ENCODE measurements at places on chromosomes 12 and 14.

DNA sequence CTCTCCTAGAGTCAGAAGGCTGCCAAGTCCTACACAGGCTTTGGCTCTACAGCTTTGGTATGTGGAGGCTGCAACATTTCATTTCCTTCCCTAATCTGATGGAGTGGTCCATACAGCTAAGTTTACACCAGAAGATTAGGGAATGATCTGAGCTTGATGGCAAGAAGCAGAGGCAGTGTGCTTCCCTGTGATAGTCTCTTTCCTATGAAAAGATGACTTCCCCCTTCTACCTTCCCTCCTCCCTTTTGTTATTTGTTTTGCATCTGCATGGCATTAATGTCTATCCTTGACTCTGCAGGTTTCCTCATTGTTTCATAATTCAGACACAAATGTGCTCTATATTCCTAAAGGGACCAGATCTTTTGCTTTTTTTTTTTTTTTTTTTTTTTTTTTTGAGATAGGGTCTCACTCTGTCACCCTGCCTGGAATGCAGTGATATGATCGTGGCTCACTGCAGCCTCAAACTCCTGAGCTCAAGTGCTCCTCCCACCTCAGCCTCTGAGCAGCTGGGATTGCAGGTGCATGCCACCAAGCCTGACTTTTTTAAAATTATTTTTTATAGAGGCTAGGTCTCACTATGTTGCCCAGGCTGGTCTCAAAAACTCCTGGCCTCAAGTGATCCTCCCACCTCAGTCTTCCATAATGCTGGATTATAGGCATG, 76.3 kb downstream of the GRIP1 start:
- no peak overlapping the region for H3K27ac ChIP-seq
- no peaks in the 10 kb centered on the region for H3K36me3 ChIP-seq
- no peak for DNase-seq
- H3K4me3 ChIP-seq, result no peak overlapping the region

DNA sequence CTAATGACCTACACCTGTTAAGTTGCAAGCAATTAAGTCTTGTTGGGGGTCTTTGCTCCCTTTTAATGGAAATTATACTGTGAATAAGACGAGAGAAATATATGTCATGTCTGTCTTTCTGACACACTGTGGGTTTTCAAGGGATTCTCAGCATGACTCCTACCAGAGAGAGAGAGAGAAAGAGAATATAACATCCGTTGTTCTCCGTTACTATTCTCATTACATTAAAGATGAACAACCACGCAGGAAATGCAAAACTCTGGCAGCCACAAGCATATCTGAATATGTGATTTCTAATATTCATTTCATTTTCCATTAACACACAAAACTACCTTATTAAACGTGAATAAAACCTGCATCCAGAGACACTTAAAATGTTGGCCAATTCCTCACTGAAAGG, 67.3 kb upstream of the EGLN3 start:
- H3K4me3 ChIP-seq, result peak overlapping the region; percentile 82
- H3K4me1 ChIP-seq, result peaks cover 39% of the 10 kb centered on the region
- H3K36me3 ChIP-seq, result peaks cover 6% of the 10 kb centered on the region
- H3K27me3 ChIP-seq, result no peaks in the 10 kb centered on the region
- H3K27ac ChIP-seq, result peak overlapping the region; percentile 93

- no peak overlapping the region for H3K4me3 ChIP-seq
- DNase-seq, result no peak
- H3K27ac ChIP-seq, result no peak overlapping the region
- no peaks in the 10 kb centered on the region for H3K4me1 ChIP-seq
- H3K36me3 ChIP-seq, result no peaks in the 10 kb centered on the region
Measured at GRCh38 chr14:99650189-99650588, 5.3 kb downstream of the HHIPL1 start.

DNA sequence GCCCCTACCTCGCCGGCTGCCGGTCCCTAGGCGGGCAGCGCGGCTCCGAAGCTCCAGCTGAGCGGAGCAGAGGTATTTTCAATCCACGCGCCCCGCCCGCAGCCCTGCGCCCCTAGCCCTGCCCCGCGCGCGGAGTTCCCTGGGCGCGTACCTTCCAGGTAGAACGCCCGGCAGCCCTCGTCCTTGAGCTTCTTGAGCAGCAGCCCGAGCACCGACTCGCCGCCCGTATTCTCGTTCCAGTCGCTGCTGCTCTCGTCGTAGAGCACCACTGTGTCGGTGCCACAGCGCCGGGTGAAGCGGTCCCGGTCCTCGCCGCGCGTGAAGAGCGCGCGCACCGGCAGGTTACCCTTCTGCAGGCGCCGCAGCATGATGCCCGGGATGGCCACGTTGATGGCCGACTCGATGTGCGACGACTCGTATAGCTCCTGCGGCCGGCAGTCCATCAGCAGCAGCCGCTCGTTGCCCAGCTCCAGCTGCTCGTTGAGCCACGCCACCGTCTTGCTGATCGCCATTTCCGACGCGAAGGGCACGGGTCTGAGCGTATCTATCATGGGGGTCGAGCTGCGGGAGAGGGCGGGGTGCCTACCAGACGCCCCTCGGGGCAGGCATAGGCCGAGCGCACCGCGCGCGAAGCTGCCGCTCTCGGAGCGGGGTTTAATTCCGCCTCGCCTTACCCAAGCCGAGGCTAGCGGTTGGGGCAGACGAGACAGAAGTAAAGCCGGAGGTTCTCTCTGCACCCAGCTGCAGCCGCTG, 636 bp downstream of the DUSP6 start:
- peaks cover 48% of the 10 kb centered on the region for H3K4me1 ChIP-seq
- H3K36me3 ChIP-seq, result peaks cover 56% of the 10 kb centered on the region
- H3K27ac ChIP-seq, result peak overlapping the region; percentile 97
- no peaks in the 10 kb centered on the region for H3K27me3 ChIP-seq
- peak overlapping the region; percentile 97 for H3K4me3 ChIP-seq

GRCh38 chr12:25436206-25437030, 116.7 kb downstream of the LMNTD1 start:
- DNase-seq, result peak; percentile 22
- H3K27me3 ChIP-seq, result peaks cover 12% of the 10 kb centered on the region

DNA sequence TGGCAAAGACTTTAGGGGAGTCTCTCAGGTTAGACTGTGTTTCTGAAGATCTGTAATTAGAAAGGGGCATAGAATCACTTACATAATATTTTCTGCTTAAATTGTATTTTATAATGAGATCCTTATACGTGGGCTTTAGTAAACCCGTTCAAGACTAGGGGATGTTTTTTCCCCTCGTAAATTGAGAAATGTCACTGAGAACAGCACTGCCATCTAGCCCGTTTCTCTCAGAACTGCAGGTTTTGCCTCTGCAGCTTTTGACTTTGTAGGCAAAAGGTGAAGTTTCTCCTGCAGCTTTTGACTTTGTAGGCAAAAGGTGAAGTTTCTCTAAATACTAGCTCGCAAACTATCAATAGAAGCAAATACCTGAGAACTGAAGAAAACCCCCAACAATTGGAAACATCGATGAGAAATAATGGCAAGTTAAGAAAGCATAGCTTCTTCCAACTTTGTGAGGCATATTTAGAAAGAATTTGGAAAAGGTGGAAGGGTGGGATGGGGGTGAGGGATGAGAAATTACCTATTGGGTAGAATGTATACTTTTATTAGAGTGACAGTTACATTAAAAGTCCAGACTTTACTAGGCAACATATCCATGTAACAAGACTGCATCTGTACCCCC, 9.9 kb upstream of the ASPG start:
- peaks cover 2% of the 10 kb centered on the region for H3K27me3 ChIP-seq
- H3K27ac ChIP-seq, result no peak overlapping the region
- no peak for DNase-seq
- peaks cover 18% of the 10 kb centered on the region for H3K4me1 ChIP-seq

DNA sequence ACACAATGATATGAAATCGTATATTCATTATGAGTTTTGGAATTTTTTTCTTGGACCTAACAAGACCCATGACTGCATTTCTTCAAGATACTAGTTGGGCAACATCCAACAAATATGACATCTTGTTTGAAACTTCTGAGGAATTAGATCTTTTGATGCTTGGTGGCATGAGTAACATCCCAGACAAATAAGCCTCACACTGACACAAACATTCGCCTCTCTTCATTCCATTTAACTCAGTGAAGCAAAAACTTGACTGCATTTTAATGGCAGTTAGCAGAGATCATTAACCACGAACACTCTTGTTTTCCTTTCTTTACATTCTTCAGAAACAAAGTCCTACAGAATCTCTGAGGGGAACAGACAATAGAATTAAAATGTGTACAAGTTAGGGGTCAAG, 758.3 kb downstream of the C12orf50 start:
- no peak overlapping the region for H3K27ac ChIP-seq
- no peak overlapping the region for H3K4me3 ChIP-seq
- no peak for DNase-seq
- no peaks in the 10 kb centered on the region for H3K27me3 ChIP-seq

DNA sequence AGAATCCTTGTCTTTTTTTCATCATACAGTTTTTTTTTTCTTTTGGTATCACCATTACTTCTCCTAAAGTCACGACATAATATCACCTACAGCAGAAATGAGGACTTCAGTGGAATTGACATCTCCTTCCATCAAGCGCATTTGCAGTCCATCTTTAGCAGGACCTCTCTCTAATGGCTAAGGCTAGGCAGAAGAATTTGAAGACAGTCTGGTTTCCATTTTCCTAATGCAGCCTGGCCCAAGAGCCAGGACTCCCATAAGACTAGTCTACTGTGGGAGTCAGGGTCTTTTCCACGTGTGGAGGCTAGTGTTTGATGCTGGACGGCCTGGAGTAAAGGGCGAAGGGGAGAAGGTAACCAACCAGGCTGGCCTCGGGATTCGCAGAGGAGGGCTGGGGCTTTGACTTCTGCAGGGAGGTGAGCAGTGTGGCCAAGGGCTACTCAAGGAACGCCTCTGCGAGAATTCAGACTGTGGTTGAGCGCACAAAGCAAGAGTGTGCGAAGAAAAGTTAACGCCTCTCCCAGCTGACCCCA, 769 bp upstream of the ZNF740 start:
- no peaks in the 10 kb centered on the region for H3K27me3 ChIP-seq
- H3K4me3 ChIP-seq, result peak overlapping the region; percentile 84
- DNase-seq, result no peak

DNA sequence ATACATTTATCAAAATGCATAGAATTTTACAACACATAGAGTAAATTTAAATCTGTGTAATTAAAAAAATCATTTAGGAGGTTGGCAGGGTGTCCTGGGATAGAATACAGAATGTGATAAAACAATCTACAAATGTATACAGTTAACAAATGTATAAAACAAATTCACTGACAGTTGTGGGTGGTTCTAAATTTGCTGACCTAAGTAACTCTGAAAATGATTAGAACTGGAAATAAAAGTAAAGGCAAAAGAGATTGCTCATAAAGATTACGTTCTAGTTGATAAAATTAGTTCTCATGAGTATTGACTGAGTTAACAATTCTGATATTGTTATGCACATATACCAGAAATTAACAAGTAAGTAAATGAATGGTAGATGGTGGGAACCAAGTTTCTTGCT, 1827.3 kb upstream of the FLRT2 start:
- H3K4me1 ChIP-seq, result no peaks in the 10 kb centered on the region
- H3K27me3 ChIP-seq, result no peaks in the 10 kb centered on the region
- H3K36me3 ChIP-seq, result no peaks in the 10 kb centered on the region
- no peak overlapping the region for H3K27ac ChIP-seq

DNA sequence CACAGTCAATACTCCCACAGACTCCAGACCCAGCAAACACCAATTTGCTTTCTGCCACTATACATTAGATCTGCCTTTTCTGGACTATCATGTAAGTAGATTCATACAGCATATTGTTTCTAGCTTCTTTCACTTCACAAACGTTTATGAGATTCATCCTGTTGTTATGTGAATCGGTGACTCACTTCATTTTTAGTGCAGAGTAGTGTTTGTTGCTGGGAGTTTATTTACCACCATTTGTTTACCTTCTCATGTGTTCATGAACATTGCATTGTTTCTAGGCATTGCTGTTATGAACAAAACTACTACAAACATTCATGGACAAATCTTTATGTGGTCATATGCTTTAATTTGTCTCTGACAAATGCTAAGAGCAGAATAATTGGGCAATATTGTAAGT, 807.8 kb upstream of the TMEM132C start:
- DNase-seq, result no peak
- H3K4me1 ChIP-seq, result no peaks in the 10 kb centered on the region
- no peak overlapping the region for H3K27ac ChIP-seq
- H3K36me3 ChIP-seq, result no peaks in the 10 kb centered on the region
- H3K4me3 ChIP-seq, result no peak overlapping the region
- peaks cover 15% of the 10 kb centered on the region for H3K27me3 ChIP-seq

DNA sequence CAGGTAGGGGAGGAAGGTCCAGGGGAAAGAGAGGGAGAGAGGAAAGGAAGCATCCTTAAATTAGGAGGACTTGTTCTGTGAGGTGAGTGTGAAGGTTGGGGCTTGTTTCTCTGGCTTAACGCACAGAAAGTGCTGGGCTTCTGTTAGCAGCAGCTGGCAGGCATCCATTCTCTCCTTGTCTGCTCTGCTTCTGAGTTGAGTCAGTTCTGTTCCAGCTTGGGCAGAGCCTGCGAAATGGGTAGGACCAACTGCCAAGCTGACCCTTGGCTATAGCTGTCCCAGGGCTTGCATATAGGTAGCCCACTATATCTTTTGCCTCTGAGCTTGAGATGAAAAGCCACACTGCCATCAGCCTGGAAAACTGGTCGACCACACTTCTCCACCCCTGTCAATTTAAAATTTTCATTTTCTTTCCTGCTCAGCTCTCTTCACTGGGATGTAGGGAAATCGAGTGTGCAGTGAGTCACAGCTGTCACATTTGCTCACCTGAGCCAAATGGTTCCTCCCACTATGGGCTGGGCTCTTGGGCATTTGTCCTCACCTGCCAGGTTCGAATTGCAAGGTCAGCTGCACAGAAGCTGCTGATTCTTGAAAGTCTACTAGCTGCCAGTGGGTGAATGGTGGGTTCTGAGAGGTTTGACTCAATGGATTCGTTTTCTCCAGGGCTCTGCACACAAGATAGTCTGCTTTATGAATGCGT, 256.4 kb upstream of the PWP1 start:
- H3K36me3 ChIP-seq, result no peaks in the 10 kb centered on the region
- no peaks in the 10 kb centered on the region for H3K27me3 ChIP-seq
- no peak for DNase-seq
- H3K4me3 ChIP-seq, result no peak overlapping the region

DNA sequence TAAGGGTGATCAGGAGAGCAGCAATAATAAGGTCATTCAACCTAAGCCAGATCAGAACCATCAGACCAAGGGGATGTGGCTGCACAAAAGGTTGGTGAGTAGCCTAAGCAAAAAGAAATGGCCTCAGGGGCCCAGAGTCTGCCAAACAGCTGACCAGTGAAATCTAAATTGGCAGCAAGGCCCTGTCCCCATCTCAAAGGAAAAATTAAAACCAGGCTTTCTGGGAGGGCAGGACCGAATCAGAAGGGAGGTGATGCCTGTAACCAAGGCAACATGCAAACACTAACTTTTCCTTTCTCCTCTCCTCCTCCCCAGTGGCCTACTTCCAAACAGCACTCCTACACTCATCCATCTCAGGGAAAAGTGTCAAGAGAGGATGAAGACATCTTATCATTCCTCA, 256.4 kb downstream of the NUAK1 start:
- H3K4me3 ChIP-seq, result no peak overlapping the region
- no peaks in the 10 kb centered on the region for H3K4me1 ChIP-seq
- no peak overlapping the region for H3K27ac ChIP-seq
- H3K36me3 ChIP-seq, result no peaks in the 10 kb centered on the region

GRCh38 chr14:71988939-71989338, 56.7 kb downstream of the RGS6 start:
- no peak for DNase-seq
- peaks cover 10% of the 10 kb centered on the region for H3K27me3 ChIP-seq
- no peaks in the 10 kb centered on the region for H3K36me3 ChIP-seq
- H3K4me1 ChIP-seq, result no peaks in the 10 kb centered on the region
- no peak overlapping the region for H3K27ac ChIP-seq

GRCh38 chr12:123482876-123483275, 24.9 kb downstream of the SNRNP35 start:
- peaks cover 13% of the 10 kb centered on the region for H3K4me1 ChIP-seq
- no peak for DNase-seq
- H3K27ac ChIP-seq, result no peak overlapping the region
- no peaks in the 10 kb centered on the region for H3K27me3 ChIP-seq
- no peak overlapping the region for H3K4me3 ChIP-seq

All from activated T-helper 2 cell treated with anti-CD3 and anti-CD28 coated beads, Interferon-gamma antibody, Interleukin-2, Interleukin-4, amounts not matched to agents 10 μg/mL and 5 μg/mL and 100 μg/mL, durations not matched to agents 14 hours and 24 hours and 36 hours (primary cell).